RCC 7860 (cell line): ENCODE measurements at places on chromosomes 16 and 17.

DNA sequence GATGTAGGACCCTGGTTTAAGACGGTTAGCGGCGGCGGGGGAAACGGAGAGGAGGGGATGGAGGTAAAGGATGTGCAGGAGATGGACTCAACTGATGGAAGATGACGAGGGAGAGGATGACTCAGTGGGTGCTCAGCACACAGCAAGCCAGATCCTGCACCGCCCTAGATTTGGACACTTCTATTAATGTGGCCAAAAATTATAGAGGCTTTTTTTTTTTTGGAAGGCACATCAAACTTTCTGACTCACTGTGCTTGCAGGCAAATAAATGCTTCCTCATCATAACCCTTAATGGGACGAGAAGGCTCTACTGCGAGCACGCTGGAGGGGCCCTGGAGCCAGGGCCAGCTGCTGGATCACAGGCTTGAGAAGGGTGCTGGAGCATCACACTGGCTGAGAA, 36.0 kb downstream of the RTN4RL1 start:
- DNase-seq: peak; percentile 5

GRCh38 chr16:2023092-2024031, 3.3 kb upstream of the NHERF2 start:
- DNase-seq: peak; percentile 71

- peak; percentile 39 for DNase-seq
Observed at GRCh38 chr16:10827691-10828341, 9.2 kb upstream of the TVP23A start.

DNA sequence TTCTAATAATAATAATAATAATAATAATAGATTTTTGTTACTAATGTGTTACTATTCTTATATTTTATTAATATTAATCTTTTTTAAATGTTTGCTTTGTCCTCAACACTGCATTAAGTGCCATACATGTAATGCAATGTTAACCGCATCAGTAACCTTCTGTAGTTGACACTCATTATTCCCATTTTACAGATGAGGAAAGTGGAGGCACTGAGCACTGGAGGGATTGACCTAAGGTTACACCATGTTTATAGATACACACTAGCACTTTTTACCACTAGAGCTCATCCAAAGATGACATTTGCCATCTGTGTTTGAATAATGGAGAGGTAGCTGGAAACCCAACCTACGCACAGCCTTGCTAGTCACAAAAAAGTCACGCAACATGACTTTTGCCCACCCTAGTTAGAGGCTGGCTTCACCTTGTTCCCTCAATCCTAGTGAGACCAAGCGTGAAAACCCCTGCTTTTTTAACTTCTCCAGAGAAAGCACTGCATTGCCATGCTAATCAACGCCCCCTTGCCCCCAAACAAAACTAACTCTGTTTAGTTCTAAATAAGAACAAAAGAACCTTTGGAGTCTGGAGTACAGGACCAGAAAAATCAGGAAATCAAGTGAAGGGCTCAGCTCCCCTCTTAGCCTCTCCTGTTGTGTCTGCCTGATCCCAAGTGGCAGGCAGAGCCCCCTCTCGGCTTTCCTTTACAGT, 2.3 kb downstream of the ARSG start:
- DNase-seq: no peak

DNA sequence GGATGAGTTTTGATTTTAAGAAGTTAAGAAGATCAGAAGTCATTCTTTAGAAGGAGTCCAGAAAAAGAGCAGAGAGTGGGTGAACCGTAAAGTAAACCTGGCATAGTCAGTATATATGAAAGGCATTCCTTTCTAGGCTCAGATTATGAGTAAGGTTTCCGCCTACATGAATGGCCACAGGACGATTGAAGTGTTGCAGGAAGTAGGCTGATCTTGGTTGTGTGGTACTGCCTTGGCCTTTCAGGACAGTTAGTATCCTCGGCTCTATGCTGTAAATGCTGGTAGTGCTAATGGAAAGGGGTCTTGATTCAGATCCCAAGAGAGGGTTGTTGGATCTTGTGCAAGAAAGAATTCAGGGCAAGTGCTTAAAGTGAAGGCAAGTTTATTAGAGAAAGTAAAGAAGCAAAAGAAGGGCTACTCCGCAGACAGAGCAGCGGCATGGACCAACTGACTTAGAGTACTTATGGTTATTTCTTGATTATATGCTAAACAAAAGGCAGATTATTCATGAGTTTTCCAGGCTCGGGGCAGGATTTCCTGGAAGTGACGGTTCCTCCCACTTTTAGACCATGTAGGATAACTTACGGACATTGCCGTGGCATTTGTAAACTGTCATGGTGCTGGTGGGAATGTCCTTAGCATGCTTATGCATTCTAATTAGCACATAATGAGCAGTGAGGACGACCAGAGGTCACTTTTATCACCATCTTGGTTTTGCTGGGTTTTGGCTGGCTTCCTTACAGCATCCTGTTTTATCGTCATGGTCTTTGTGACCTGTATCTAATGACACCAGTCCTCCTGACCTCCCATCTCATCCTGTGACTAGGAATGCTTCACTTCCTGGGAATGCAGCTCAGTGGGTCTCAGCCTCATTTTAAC, 164.8 kb downstream of the SNX29 start:
- DNase-seq: no peak

DNA sequence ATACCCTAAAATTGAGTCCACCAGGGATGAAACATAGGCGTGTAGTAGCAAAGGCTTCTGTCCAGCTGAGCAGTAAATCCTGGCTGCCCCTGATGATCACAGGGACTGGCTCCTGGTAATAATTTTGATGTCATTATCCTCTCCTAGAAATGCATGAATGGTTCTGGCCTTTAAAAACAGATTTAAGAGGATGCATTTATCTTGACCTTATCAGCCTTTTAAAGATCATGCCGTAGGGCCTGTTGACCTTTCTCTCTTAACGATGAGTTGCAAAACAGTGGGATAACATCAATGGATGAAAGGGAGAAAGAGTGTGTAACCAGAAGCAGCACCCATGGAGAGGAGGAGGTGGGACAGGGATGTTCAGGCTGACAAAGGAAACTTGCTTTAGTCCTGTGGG, 128.5 kb downstream of the CA10 start:
- DNase-seq: no peak

DNA sequence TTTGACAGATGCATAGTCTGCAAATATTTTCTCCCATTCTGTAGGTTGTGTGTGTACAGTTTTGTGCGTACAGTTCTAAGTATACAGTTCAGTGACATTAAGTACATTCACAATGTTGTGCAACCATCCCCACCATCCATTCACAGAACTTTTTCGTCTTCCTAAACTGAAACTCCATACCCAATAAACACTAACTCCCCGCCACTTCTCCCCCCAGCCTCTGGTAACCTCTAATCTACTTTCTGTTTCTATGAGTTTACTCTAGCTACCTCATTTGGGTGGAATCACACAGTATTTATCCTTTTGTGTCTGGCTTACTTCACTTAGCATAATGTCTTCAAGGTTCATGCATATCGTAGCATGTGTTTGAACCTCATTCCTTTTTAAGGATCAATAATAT, 14.3 kb downstream of the PIK3R5 start:
- no peak for DNase-seq

DNA sequence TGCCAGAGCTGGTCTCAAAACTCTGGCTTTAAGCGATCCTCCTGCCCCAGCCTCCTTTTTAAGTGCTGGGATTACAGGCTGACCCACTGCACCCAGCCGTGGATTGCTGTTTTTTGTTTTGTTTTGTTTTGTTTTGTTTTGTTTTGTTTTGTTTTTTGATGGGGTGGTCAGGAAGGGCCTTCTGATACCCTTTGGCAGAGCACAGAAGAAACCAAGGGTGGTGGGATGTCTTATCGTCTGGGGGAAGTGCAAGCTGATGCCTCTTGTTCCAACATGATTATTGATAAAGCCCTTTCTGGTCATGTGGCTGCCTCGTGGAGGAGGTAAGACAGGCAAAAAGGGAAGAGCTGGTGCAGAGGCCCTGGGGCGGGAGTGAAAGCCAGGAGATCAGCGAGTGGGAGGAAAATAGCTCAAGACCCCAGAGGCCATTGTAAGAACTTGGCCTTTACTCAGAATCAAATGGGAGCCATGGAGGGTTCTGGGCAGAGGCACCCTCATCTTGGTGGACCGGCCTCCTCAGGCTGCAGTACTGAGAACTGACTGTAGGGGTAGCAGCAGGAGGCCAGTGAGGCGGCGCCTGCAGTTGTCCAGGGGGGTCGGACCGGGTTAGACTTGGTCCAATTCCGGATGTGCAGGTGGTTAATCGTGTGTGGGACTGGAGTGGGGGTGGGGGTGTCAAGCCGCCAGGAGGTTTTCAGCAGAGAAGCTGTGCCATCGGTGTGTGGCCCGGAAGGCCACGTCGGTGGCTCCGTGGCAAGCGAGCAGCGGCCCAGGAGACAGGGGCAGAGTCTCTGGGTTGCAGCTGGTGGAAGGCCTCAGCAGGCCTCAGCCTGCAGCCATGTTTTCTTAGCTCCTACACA, 84.4 kb upstream of the GSE1 start:
- DNase-seq: no peak

- DNase-seq: no peak
Observed at GRCh38 chr16:67461600-67462278, 19.2 kb downstream of the ATP6V0D1 start.

- no peak for DNase-seq
Observed at GRCh38 chr17:2990396-2990795, 73.0 kb downstream of the OR1D5 start.

DNA sequence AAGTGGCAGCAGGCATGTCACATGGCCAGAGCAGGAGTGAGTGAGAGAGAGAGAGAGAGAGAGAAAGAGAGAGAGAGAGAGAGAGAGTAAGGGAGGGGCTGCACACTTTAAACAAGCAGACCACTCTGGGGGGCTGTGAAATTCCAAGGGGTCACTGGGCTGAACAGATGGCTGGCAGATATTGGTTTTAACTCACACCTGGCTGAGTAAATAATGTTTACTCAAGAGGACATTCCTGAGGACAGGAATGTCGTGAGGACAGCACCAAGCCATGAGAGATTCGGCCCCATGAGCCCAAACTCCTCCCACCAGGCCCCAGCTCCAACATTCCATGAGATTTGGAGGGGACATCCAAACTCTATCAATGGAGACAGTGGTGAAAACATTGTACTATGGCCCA, 269.7 kb downstream of the CBLN1 start:
- no peak for DNase-seq

DNA sequence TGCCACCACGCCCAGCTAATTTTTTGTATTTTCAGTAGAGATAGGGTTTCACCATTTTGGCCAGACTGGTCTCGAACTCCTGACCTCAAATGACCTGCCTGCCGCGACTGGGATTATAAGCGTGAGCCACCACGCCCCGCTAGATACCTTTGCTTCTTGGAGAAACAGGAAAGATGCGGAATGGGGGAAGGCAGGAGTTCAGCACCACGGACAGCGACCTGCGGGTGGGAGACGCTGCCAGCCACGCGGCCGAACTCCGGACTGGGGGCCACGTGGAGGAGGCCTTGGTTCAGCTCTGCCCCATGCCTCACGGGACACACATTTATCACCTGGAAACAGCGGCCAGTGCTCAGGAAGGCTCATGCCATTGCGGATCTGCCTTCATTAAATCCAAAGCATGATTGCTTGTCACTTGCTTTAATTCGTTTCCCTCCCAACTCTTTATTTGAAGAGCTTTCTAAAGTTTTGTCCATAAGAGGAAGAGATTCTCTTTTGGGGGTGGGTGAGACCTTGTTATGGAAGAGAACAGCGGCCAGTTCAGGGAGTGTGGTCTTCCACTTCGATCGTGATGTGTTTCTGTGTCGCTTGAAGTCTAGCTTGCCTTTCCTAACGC, 219.9 kb downstream of the ENGASE start:
- DNase-seq: peak; percentile 19

DNA sequence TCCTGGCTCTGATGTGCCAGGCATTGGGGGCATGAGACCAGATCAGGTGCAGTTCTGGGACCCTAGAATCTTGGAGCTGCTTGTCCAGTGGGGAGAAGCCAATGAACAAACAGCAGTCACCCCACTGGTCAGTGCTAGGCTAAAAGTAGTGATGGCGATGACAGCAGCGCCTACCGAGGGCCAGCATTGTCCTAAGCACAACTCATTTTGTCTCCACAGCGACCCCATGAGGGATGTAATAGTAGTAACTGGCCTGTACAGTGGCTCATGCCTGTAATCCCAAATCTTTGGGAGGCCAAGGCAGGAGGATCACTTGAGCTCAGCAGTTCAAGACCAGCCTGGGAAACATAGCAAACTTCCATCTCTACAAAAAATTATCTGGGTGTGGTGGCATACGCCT, 6.2 kb downstream of the SMCR8 start:
- DNase-seq: no peak

GRCh38 chr17:33623841-33624240, 330.7 kb upstream of the ASIC2 start:
- DNase-seq: no peak

DNA sequence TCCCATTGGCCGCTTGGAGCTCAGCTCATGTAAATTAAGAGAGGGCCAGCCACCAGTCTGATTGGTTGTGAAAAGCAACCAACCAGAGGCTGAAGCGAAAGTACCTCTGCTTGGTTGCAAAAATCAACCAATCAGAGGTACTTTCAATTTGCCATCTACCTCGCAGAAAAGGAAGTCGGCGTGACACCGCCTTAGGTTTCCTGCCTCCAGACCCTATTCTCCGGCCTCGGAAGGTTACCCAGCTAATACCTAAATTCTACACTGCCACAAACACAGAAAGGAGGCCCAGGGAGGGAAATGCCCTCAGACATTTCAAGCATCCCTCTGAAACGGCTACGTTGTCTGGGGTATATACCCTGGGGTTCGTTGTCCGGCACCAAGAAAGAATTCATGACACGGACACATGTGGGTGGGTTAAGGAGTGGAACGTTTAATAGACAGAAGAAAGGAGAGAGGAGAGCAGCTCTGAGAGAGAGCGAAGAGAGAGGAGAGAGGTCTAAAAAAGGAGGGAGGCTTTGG, 481.3 kb downstream of the TMEM114 start:
- no peak for DNase-seq

DNA sequence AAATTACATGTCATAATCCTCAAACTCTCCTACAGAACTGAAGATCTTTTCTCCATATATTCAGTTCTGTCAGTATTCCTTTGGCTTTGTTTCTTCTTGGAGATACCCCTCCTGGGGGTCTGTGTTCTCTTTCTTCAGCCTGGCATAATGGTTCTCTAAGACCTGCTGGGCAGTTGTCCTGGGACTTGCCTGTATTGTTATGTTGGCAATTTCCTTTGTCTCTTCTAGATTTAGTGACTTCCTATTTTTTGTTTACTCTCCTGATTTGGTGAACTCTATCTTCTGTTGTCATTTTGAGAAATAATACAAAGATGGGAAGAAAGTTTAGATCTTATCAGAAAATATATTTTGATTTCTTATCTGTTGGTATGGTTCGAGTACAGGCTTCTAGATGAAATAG, 127.8 kb downstream of the GOSR1 start:
- no peak for DNase-seq

DNA sequence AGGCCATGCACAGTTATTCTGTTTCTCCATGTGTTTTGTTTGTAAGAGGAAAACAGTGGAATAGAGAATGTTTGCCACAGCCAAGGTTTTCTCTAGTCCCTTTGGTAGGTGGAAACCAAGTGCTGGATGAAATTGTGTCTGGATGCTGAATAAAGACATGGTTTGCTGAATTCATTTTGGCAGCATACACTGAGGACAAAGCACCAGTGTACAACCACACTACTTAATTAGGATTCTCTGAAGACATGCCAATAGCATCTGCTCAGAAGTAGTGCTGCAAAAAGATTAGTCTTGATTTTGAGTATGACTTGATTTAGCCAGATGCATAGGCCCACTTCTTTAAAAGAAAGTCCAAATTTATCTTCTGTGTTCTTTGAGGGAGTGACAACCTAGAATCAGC, 230.5 kb upstream of the CACNG5 start:
- DNase-seq: no peak

GRCh38 chr17:5770441-5771270, 186.3 kb upstream of the NLRP1 start:
- no peak for DNase-seq
